ENCODE measurements at places on chromosomes 7 and 10. TPM values are rescaled to one million over a fixed set of nuclear protein-coding genes. Genes with fewer than 3 reads are reported as not detected.

The CDHR1 gene
- 1.5 TPM for total RNA-seq

The PTF1A gene
- total RNA-seq, result not detected

The CFTR gene
- total RNA-seq, result 1.9 TPM

The FEZF1 gene
- not detected for total RNA-seq

The ZNF22 gene
- total RNA-seq, result 21.2 TPM

The TLX1 gene
- not detected for total RNA-seq

The TCERG1L gene
- total RNA-seq, result 0.91 TPM

The CCZ1B gene
- 84.9 TPM for total RNA-seq

The MOGAT3 gene
- not detected for total RNA-seq

The TRIL gene
- total RNA-seq, result 1.6 TPM
